ENCODE measurements at places on chromosomes 2 and 18.

DNA sequence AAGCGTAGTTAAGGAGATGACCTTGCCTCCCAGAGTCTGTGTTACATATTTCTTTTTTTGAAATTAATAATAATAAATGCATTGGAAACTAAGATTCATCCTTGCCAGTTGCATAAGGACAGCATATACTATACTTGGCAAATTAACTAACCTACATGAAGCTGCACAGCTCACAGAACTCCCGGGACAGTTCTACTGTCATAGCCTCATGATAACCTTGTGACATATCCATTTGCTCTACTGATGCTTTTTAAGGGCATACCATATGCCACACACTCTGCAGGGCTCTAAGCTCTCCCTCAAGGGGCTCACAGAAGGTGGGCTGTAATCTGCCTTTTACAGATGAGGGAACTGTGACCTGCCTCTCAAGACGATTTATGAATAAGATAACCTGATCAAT, 3.8 kb downstream of the ITGB1BP1 start:
- DNase-seq = no peak

GRCh38 chr18:78292618-78293380, 686.8 kb upstream of the SALL3 start:
- DNase-seq = no peak

DNA sequence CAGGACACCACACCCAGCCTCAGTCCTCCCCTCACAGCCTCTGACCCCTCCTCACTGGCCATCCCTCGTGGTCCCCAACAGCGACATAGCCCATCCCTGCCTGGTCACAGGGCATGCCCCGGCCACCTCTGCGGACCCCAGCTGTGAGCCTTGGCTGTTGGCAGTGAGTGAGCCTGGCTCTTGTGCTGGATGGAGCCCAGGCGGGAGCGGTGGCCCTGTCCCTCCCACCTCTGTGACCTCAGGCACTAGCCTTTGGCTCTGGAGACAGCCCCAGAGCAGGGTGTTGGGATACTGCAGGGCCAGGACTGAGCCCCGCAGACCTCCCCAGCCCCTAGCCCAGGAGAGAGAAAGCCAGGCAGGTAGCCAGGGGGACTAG, 7.9 kb downstream of the DES start:
- no peak for DNase-seq

- DNase-seq = no peak
These were observed 85.1 kb downstream of the DTNA start for GRCh38 chr18:34795070-34795732.

DNA sequence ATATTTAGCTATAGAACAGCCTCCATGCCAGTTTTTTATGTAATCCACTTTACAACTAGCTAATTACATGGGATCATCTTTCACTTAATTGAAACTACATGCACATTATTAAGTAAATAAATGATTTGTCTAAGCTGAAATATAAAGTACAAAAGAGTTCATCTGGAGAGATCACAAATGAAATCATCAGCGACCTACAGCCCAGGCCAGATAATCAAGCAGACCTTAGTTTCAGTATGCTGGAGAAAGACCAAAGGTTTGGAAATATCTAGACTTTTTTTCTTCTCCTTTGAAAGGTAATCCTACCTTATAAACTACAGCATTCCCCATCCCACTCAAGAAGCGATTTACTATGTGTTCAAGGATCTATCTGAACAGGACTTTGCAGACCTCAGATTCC, 26.5 kb downstream of the FIGN start:
- DNase-seq = no peak

- DNase-seq = no peak
These were observed 484.2 kb upstream of the NRP2 start for GRCh38 chr2:205198140-205198525.

DNA sequence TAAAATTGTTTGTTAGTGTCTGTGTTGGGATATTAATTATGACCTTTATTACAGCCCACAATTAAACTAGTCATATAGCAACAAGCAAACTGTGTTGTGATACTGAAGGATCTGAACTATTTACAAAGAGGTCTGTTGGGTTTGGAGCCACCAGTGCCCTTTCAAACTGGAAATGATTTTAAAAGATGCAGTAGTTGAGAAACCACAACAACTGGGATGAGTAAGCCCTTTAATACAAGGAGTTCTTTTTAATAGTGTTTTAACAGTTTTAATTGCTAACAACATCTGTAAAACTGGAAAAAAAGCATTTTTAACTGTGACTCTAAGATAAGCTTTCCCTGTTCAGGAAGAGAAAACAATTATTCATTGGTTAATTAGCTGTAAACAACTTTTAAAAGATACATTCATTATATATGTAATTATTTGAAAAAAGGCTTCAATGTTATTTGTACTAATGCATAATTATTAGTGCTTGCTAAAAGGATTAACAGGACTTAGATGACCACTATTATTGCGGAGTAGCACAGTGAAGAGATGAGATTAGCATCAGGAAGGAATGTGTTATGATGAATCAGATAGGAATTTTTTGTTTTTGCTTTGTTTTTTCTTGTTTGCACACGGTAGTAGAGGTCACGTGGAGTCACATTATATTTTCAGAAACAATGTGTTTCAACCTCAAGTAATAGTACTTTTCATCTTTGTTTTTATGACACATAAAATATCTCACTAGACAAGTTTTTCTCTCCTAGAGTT, 392.7 kb upstream of the FANCL start:
- no peak for DNase-seq

DNA sequence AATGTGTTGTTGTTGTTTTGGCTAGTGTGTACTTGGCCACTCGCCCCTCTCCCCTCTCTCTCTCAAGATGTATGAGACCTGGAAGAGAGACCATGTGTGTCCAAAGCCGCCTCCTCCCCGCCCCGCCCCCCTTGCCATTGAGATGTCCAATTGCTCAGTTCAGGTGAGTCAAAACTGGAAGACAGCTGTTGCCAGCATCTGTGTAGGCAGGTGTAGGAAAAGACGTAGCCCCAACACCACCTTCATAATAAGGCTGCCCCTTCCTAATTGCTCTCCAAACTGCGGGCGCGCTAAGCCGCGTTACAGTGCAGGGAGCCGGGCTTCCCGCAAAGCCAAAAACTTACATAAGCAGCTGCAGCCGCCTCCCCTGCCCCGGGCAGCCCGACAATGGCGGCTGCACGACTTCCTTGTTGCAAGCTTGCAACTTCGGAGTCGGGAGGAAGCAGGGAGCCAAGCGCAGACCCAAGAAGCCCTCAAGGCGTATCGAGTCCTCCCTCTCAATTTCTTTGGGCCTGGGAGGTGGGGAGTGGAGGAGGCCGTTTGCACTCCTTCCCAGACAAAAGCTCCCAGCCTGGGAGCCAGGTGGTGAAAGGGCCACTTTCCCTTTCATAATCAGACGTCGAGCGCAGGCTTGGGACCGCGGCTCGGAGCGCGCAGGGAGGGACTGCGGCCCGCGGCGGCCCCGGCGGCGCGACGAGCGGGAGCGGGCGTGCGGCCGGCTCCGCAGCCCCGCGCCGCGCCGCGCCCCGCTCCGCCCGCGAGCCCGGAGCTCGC, 882 bp downstream of the ZBTB14 start:
- DNase-seq = peak; percentile 64

- no peak for DNase-seq
These were observed 66.5 kb downstream of the DTNB start for GRCh38 chr2:25606892-25607291.
